ENCODE measurements at places on chromosomes 7 and 10. TPM values are rescaled to one million over a fixed set of nuclear protein-coding genes. Genes with fewer than 3 reads are reported as not detected.

GRCh38 chr10:484441-484924 lies 205.0 kb downstream of the DIP2C start:
- DNase-seq, result peak; percentile 62

The PCLO gene
- not detected for total RNA-seq

GRCh38 chr7:30863706-30864035 lies 48.0 kb upstream of the AQP1 start:
- DNase-seq, result no peak

The FAM237B gene
- total RNA-seq, result not detected

The UCMA gene
- total RNA-seq, result not detected

DNA sequence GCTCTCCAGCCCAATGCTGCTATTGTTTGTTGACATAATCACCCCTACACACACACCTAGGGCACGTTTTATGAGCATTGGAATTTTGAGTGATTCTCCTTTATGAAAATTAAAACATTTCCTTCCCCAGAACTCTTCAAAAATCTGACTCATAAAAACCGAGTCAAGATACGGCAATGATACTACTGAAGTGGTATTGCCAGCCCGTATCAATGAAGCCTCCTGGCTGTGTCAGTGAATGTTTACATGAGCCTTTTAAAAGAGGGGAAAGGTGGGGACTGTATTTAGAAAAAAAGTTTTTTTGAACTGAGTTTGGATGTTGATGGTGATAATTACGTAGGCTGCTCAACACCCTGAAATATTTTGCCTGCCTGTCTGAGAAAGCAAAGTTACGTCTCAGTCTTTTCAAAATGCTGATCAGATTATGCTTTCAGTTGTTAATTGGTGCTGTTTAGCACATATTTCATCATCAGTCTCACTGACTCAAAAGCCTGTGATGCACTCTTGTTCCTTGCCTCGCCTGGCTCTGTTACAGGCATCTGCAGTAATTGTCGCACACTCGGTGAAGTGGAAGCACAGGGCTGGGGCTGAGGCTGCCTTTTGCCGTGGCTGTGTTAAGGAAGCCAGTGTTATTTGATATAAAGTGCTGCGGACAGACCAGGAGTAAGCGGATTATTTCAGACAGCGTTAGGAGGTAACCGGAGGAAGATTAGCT lies 157.4 kb upstream of the TCF7L2 start:
- DNase-seq, result peak; percentile 12

The HTR7 gene
- 6.4 TPM for total RNA-seq

DNA sequence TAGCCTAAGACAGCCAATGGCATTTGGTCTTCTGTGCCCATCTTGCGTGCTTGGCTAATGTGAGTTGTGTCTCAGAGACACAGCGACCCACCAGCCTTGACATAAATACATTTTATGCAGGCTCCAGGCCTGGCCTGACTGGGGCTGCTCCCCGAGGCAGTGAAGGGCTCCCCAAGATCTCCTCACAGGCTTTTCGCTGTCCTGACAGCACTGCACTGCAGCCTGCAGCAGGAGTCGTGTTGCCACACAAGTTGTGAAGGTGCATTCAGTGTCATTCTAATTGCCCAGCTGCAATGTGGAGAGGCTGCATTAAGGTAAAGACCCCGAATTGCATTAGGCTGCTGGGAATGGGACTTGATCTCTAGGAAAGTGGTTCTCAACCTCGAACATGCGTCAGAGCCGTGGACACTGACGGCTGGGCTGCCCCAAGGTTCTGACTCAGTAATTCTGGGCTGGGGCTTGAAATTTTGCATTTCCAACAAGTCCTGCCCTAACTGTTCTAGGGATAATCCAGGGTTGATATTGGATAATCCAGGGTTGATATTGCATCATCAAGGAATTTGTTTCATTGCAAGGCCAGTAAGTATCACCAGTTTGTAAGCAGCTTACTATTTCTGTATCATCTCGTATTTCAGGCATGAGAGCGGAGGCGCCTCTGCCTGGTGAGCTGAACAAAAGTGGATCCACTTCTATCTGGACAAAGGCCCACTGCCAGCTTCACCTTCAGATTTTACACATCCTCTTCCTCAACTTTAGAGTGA lies 108.7 kb upstream of the INSIG1 start:
- no peak for DNase-seq
